Right kidney (tissue), 9 donors: ENCODE measurements at places on chromosomes 1 and 21.
A peak's percentile ranks its signal among the peaks of the same experiment; 100 is the strongest.

DNA sequence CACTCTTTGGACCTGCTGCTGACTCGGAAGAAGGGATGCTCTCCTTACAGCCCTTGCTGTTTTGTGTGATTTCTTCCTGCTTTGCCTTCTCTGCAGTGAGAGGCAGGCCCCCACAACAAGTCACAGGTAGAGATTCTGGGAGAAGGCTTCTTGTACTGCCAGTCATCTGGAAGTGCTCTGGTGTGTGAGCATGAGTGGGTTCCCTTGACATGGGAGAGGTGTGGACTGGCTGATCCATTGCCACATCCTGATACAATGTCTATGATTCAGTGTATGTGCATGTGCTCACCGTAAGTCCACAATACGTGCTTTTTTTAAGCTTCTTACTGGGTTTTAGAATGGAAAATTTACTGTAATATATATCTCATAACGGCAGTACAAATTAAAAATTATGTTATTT is 46.0 kb upstream of the PLA2G4A start:
- DNase-seq = no peak

DNA sequence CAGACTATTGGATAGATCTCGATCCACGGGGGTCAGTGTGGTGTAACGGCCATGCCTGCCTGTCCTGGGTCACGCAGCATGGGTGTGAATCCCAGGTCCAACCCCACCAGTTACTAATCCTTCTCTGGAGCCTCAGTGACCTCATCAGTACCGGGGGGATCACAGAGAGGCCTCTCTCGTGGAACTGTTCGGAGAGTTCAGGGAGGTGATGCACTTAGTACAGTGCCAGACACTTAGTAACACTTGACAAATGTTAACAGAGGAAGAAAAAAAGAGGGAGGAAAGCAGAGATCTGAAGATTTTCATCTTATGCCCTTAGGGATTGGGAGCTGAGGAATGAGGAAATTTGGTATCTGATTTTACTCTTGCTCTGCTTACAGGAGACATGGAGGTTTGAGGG is 2.9 kb downstream of the ABCA4 start:
- DNase-seq = no peak

DNA sequence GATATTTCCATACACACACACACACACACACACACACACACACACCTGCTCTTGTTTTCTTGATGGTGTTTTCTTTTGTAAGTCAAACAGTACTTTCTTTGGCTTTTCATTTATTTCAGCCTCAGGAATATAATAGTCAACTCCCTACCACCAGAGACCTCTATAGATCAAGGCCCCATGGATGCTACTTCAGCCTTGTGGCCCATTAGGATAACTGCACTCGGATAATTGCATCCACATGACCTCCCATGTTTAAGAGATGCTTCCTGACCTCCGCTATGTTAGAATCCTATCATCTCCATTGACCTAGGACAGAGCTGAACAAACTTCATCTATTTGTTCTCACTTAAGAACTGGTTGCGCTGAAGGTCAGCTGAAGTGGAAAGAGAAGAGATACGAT is 1094.0 kb upstream of the B3GALT2 start:
- no peak for DNase-seq

- no peak for DNase-seq
Observed at GRCh38 chr1:87202922-87203655, 125.6 kb upstream of the LMO4 start.

GRCh38 chr1:184160236-184160635 is 108.7 kb downstream of the TSEN15 start:
- DNase-seq = no peak

- no peak for DNase-seq
Observed at GRCh38 chr1:9422911-9423505, 116.3 kb upstream of the SLC25A33 start.

- no peak for DNase-seq
Observed at GRCh38 chr21:33067043-33067442, 2.9 kb upstream of the OLIG1 start.

- no peak for DNase-seq
Observed at GRCh38 chr1:201112926-201113325, 700 bp upstream of the CACNA1S start.

DNA sequence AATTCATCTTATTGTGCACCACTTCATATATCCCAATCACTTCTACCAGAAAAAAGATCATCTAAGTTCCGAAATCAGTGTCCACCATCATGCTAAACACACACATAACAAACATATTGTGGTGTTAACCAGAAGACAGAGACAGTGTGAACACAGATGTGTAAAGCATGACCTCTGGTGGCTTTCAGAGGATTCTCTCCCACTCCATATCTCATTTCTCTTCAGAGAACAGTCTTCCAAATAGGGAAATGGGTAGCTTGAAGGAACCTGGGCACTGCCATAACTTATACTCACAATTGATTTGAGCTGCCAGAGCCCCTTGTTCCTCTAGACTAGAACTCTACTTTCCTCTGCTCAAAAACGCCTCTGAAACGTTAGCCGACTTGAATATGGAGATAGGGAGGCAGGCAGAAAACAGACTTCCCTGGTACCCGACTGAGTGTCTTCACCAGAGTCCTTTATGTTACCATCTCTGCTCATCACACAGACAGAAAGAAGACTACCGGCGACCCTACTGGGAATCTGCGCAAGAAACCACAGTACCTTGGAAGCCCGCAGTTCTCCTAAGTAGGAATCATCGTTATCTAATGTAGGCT is 1.8 kb upstream of the ELAPOR1 start:
- DNase-seq = peak; percentile 4

- no peak for DNase-seq
Observed at GRCh38 chr1:43987159-43987902, 4.1 kb upstream of the CCDC24 start.

- DNase-seq = no peak
Observed at GRCh38 chr1:118097622-118098348, 87.2 kb downstream of the SPAG17 start.

- DNase-seq = no peak
Observed at GRCh38 chr1:22638476-22639234, 2.2 kb downstream of the C1QA start.

DNA sequence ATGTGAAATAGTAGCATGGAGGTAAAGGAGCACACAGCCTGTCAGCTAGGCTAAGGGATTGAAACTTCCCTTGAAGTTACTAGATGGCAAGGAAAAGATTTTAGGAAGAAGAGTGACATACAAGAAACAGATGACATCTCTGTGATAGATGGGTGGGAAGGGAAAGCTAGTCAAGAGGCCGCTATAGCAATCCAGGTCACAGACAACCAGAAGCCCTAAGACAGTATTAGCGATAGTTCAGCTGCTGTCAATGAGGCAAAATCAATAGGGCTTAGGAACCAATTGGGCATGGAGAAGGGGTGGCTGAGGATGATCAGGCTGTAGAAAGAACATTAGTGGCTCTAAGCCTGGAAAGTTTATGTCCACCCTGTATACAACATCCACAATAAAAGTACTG is 111.1 kb downstream of the GLUL start:
- DNase-seq = no peak

DNA sequence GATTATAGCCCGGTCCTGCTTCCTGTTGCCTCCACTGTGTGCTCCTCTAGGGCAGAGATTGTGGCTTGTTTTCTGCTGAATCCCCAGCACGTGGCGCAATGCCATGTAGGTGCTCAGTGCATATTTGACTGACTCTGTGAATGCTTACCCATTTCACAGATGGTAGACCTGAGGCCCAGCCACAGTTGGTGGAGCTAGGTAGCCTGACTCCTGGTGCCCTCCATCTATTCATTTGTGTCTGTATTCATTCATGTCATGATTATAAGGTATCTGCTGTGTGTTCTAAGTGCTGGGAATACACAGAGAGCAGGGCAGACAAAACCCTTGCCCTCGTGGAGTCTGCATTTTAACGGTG is 22.5 kb downstream of the TNFRSF1B start:
- DNase-seq = no peak

- no peak for DNase-seq
Observed at GRCh38 chr1:84246213-84246612, 55.3 kb upstream of the SAMD13 start.

GRCh38 chr1:67610450-67610849 is 74.6 kb upstream of the GADD45A start:
- no peak for DNase-seq

GRCh38 chr1:246698466-246699094 is 25.6 kb upstream of the SCCPDH start:
- no peak for DNase-seq

GRCh38 chr1:219701476-219701875 is 88.6 kb upstream of the ZC3H11B start:
- no peak for DNase-seq

DNA sequence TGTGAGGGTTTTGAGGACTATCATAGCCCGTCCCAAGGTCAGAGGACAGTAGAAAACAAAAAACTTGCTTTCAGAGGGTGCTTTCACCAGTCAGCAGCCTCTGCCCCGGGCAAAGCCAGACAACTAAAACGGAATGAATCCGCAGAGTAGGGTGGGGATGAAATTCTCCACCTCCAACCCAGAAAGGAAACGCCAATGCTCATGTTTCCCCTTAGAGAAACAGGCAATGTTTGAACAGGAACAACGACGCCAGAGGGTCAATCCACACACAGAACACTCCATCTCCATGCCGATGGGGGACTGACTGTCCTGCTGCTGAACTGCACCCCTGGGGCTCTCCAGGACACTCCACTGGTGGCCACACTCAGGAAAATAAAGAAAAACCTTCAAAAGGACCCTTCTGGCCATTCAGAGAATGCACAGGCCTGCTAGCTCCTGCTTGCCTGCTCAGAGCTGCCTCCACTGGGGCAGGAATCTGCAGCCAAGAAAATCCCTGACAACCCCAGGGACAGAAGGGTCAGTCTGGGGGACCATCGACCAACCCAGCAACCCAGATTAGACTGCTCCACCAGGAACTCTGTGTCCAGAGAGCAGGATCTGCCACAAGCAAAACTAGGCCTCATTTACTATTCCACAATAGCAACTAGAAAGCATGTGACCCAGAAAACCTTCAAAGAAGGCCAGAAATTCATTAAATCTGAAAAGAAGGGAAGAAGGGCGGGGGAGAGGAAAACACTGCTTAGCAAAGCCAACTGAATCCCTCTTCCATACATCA is 116.0 kb downstream of the TOMM20 start:
- no peak for DNase-seq

DNA sequence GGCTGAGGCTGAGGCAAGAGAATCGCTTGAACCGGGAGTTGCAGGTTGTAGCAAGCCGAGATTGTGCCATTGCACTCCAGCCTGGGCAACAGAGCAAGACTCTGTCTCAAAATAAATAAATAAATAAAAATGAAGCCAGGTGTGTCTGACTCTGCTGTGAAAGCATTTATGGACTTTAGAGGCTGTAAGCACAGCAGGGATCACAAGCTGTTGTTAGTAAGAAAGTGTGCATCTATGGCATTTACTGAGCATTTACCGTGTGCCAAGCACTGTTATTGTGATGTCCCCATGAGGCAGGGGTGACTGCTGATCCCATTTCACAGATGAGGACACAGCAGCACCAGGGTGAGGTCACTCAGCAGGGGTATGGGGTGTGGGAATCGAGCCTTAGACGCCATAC is 20.1 kb downstream of the FAM151A start:
- no peak for DNase-seq

DNA sequence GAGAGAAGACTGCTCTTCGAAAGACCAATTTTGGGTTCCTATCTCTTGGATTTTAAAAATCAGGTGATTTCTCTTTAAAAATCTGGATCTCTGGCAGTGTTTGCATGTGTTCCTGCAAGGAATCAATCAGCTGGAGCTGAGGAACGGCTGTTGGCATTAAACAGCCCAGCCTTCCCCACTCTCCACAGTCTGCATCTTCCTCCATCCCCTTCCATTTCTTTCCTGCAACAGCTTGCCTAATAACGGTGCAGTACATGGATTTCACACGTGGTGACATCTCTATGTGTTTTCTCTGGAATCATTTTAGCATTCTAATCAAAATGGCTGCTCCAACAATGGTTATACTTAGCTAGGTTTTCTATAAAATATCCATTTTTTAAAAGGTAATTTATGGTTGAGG is 20.0 kb downstream of the RIPPLY3 start:
- no peak for DNase-seq

DNA sequence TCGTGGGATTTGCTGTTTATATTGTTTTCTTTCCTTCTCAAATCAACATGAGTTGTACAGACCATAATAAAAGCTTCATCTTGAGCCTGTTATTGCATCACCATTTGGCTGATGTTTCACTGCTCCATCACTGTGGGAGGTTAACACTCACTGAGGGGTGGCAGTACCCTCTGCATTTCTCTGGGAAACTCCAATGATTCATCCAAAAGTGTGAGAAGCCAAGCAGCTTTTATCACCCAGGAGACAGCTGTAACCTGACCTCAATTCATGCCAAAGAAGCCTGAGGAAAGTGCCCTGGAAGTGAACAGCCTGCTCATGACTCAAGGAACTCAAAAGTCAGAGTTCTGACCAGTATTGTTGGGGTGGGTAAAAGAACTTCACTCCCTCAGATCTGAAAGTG is 84.1 kb downstream of the GPR88 start:
- DNase-seq = no peak

DNA sequence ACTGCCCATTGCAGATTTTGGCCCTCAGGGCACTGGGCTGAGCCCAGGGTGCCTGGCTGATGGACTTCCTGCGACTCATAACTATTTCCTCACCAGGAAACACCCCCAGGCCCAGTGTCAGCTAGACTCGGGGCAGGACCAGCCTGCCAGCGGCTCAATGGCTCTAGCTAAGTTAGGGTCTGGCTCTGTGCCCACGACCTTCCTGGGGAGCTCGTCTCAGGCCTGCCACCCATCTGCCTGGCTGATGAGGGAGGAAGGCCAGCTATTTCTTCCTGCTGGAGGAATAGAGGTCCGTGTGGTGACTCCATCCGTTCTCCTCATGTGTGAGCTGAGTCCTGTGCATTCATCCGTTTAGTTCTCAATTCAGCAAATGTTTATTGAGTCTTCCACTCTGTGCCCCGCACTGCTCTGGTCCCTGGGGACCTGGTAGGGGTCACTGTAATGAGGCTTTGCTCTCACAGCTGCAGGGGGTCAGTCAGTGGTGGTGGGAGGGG is 44.5 kb downstream of the KIRREL1 start:
- DNase-seq = no peak

GRCh38 chr1:154178911-154179811 is 12.7 kb downstream of the TPM3 start:
- no peak for DNase-seq

DNA sequence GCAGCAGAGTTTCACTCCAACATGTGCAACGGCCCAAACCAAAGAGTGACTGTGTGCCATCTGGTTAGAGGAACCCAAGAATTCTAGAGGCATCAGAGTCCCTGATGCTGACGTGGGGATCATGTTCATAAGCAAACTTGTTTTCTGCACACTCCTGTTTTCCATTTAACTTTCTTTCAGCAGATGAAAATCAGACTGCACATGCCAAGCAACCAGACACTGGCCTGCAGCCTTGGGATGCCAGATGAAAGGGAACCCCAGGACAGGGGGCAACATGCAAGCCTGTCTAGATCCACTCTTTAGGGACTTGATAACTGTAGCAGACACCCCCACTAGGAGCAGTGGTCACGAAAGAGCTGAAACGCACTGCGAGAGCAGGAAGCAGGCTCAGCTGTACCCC is 56.8 kb downstream of the SLC66A1 start:
- no peak for DNase-seq

DNA sequence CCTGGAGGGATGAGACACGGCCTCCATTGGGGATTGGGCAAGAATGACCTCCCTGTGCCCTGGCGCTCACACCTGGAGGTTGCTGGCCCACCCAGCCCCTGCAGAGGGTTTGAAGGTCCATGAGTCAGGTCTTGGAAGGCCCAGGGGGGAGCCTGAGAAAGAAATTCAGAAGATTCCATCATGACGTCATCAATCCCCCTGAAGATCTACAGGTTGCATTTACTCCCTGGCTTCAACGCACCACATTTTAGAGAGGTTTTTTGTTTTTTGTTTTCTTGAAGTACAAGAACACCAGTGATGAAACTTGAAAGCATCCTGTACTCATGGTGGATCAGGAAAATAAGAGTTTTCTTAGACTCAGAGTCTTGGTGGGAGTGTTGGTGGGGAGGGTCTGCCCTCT is 82.4 kb upstream of the SLC25A33 start:
- DNase-seq = no peak
